ENCODE measurements at places on chromosomes 6 and 20.

DNA sequence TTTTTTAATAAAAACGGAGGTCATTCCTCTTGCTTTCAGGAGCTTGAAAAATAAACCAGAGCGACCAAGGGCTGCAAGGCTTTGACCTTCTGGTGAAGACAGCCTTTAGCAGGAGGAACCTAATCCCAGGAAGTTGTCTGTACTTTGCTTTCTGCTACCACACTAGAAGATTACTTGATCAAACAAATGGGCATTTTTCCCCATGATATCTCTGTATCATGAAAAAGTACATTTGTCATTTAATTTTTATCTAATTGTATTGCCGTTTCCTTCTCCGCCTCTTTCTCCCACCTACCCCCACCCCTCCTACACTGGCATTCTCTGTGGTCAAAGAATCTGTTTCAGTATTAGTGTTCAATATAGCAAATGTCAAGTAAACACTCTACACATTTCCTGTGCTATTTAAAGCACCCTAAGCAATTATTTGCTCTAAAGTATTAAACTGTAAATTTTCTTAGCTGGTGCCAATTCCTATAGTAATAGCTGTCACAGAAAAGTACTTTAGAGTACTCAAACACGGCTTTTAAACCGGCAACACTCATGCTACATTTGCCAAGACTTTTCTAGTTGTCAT is 29.7 kb downstream of the ATXN1 start:
- peak; percentile 16 for DNase-seq

- DNase-seq, result peak; percentile 34
These were observed at the start of gene WFDC10A for GRCh38 chr20:45629496-45630100. Gene WFDC10A, plus strand, starts transcription at chr20:45629739. Its CDS starts 75 bp downstream, at chr20:45629814.

GRCh38 chr6:33719326-33719987 is 8.0 kb upstream of the UQCC2 start:
- DNase-seq, result no peak

GRCh38 chr6:118135371-118135770 is 228.3 kb downstream of the SLC35F1 start:
- DNase-seq, result no peak

DNA sequence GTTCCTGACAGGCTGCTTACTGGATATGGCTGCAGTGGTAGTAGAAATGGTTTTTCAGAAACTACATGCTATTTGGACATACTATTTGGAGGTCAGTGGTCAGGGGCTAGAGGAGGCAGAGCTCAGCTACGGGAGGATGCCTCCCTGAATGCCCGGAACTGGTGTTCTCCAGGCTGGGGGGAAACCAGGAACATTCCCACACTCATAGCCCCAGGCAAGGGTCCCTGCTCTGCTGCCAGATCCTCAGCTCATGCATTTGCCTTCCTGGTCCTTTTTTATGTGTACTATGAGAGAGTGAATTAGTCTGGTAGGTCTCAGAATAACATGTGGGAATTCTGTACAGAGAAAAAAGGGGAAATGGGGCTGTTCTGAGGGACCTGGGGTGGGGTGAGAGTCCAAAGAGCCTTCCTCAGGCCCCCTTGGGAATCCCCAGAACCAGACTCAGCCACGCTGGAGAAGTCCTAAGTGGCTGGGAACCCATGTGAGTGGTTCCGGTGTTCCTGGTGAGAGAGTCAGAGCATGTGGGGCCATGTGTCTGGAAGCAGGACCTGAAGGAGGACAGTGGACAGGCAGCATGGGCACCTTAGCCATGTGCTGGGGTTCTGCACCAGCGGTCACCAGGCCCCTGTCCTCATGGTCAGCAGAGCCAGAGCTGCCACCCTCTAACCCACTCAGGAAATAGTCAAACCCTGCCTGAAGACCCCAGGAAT is 58.0 kb upstream of the MYL9 start:
- no peak for DNase-seq

GRCh38 chr6:135170238-135170637 is 10.9 kb upstream of the MYB start:
- DNase-seq, result no peak

DNA sequence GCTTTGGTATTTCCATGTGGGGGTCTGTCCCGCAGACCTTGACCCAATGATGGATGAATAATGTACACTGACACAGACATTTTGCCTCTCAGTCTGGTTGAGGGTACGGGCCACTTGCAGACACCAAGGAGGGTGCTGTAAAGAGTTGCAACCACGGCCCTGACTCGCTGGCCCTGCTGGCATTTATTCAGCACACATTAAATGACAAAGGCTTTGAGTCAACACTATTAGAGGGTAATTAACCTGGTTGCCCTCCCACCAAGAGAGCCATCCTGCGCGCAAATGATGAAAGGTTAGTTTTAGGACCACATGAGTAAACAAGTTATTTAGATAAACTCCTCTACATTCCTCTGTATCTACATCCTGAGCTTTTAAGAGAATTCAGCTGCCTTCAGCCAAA is 308.9 kb upstream of the MMS22L start:
- no peak for DNase-seq

DNA sequence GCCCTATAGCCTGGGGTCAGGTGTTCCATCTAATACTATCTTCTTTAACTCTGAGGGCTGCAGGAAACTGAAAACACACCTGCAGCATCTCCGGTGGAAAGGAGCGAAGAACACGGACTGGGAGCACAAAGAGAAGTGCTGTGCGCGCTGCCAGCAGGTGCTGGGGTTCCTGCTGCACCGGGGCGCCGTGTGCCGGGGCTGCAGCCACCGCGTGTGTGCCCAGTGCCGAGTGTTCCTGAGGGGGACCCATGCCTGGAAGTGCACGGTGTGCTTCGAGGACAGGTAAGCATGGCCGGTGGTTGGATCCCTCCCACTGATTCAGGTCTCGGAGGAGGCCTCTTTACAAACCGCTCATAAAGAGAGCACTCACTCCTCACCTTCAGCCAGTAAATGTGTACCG is 15.5 kb downstream of the SYTL3 start:
- DNase-seq, result no peak

- DNase-seq, result no peak
These were observed 76.7 kb upstream of the ZFP64 start for GRCh38 chr20:52268184-52268749.

GRCh38 chr20:60313191-60313590 is 355.0 kb downstream of the CDH26 start:
- no peak for DNase-seq

DNA sequence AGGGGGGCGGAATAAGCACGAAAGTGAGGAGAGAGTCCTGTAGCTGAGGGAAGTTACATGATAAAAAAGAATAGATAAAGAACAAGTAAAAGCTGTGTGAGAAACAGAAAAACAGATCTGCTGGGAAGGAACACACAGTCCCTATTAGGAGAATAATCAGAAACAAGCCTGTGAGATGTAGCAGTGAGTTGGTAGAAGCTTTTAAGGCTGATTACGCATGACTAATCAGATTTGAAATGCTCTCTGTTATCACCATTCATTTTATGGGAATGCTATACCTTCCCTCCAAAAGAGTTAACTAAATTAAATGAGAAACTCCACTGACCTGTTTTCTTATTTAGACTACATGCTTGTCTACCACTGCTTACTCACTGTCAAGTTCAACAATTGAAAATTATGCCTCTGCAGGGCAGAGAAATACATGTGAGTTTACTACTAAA is 15.8 kb downstream of the REPS1 start:
- DNase-seq, result no peak

- DNase-seq, result no peak
These were observed 620 bp downstream of the TJAP1 start for GRCh38 chr6:43478008-43478372.

- no peak for DNase-seq
These were observed 2.4 kb upstream of the PPP1R3G start for GRCh38 chr6:5082487-5083306.

- no peak for DNase-seq
These were observed 15.4 kb upstream of the IER3 start for GRCh38 chr6:30759575-30760239.

DNA sequence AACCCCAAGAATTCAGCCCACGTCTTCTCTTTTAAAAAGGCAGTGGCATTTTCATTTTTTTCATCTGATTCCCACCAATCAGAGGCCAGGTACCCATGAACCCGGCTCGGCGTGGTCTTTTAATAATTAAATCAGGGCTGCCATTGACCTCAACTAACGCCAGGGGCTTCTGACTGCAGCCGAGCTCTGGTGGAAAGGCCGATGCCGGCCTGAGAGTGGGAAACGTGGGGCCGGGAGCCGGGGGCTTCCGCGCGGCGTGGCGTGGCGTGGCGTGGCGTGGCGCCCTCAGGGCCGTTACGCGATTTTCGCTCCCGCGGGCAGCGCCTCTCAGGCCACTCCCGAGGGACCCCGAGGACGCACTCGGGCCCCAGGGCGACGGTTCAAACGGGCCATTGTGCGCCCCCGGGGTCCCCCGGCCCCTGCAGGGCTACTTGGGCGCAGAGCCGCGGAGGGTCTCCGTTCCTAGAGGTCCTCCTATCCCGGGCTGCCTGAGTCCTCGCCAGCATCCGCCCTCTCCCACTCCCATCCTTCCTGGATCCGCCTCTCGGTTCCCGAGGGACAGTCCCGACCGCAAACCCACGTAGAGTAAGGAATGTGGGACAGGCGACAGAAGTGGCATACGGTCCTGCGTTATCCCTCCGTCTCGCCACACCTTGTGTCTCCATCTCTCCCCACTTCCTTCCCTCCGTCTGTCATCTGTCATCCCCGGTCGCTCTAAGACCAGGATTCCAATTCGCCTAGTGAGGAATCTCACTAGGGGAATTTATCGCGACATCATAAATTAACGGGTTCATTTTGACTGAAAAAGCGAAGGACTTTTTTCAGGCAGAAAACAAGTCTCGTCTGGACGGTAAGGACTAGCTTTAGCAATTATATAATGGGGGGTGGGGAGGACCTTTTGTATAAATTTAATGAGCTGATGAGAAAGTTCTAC is 876 bp upstream of the TBPL1 start:
- DNase-seq, result peak; percentile 58

- DNase-seq, result no peak
These were observed 92.0 kb downstream of the LY86 start for GRCh38 chr6:6680526-6680925.

- no peak for DNase-seq
These were observed 92.4 kb downstream of the SCML4 start for GRCh38 chr6:107731422-107732319.

GRCh38 chr6:24344976-24345375 is 12.9 kb downstream of the DCDC2 start:
- no peak for DNase-seq

GRCh38 chr6:136764517-136764993 is 27.7 kb downstream of the MAP3K5 start:
- no peak for DNase-seq

DNA sequence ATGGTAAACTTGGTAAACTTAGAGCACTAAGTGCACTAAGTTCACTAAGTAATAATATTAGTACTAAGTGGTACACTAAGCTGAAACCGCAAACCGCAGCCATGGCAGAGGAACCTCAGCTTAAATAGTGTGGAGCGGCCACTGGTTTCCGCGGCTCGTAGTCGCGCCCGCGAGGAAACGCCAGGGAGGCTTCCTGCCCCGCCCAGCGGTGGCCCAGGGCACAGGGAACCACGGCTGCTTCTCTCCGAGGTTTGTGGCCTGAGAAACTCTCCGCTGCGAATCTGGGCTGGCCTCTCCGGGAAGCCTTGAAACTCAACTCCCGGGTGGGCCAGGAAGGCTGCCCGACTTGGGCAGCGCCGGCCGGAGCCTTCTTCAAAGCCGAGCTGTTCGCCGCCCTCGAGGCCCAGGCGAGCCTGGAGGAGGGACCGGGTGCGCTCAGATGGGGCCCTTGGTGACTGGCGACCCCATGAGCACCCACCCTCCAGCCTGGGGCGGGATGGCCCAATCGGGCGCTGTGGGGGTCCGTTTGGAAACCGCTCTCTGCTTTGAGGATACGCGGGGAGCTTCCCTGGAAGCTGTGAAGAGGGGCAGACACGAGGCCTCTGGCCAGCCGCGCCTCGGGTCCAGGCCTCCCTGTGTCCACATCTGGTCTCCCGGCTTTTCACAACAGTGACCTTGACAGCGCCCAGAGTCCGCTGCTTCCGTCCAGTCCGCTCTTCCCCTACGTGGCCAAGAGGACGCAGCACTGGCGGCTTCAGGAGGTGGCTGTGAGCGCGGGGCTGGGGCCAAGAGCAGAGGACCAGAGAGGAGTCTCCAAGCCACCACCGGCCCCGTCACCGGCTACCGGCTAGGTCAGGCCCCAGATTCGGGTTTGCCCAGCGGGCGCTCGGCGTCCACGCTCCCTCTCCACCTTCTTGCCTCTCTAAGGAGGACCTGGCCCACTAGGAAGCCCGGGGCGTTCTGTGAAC is 25.4 kb upstream of the HLA-E start:
- DNase-seq, result no peak

DNA sequence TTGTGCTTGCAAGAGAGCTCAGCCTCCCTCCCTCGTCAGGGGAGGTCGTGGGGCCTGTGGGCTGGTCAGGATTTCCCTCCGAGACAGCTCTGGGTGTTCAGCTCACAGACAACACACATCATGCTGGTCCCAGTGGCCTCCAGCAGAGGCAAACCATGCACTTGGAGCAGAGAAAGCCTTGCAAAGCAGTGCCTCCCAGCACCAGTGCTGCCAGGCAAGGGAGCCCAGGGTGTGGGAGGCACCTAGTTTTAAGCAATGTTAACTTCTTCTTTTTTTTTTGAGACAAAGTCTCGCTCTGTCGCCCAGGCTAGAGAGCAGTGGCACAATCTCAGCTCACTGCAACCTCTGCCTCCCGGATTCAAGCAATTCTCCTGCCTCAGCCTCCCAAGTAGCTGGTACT is 34.0 kb upstream of the INSM1 start:
- DNase-seq, result no peak

GRCh38 chr6:104527761-104528415 is 331.8 kb downstream of the HACE1 start:
- DNase-seq, result no peak

- no peak for DNase-seq
These were observed 35.6 kb upstream of the TAGAP start for GRCh38 chr6:159080217-159080976.

DNA sequence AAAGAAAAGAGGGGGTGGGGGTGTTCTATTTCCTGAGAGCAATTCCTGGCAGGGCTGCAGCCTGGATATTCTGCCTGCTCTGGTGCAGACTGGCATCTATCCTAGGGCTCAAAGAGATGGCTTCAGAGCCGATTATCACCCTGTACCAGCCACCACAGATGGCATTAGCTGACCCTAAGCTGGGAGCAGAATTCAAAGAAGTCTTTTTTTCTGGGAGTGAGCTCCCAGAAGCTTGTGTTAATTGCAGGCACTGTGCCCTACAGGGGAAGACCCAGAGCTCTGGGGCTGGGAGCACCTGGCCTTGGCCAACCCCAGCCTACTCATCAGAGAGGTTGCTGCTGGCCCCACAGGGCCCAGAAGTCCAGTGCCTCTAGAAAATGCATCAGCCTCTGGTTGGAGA is 85.9 kb downstream of the PXDC1 start:
- DNase-seq, result no peak

DNA sequence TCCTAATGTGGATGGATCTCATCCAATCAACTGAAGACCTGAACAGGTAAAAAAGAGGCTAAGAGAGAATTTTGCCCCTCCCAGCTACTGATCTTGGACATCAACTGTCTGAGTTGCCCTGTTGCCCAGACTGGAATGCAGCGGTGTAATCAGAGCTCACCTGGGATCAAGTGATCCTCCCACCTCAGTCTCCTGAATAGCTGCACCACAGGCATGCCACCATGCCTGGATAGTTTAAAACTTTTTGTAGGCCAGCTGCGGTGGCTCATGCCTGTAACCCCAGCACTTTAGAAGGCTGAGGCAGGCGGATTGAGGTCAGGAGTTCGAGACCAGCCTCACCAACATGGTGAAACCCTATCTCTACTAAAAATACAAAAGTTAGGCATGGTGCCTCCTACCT is 34.9 kb upstream of the GCNT2 start:
- DNase-seq, result no peak

- DNase-seq, result no peak
These were observed 13.2 kb upstream of the FRK start for GRCh38 chr6:116073765-116074440.

GRCh38 chr20:50569864-50570836 is 60.0 kb downstream of the PTPN1 start:
- DNase-seq, result no peak

- DNase-seq, result no peak
These were observed 30.1 kb upstream of the NTSR1 start for GRCh38 chr20:62678553-62678952.
